ENCODE measurements at places on chromosomes 11 and 22. TPM values are rescaled to one million over a fixed set of nuclear protein-coding genes. Genes with fewer than 3 reads are reported as not detected.

Gene OR5A1
- not detected for total RNA-seq

Gene PHETA2
- 2.2 TPM for total RNA-seq

Gene JHY
- 1.5 TPM for total RNA-seq

Gene CDCA5
- 128 TPM for total RNA-seq

Gene CASP5
- not detected for total RNA-seq

Gene MPPED2
- not detected for total RNA-seq

Gene APOBEC3H
- 34.3 TPM for total RNA-seq

Gene KCNQ1
- 12.2 TPM for total RNA-seq

Gene SHISAL1
- not detected for total RNA-seq

Gene BATF2
- total RNA-seq: not detected

Gene CYTH4
- total RNA-seq: 60.7 TPM

Gene DNAJB7
- not detected for total RNA-seq

Gene C11orf52
- not detected for total RNA-seq

Gene TMEM121B
- total RNA-seq: 0.05 TPM

Gene ACR
- not detected for total RNA-seq

Gene DSCAML1
- 2.5 TPM for total RNA-seq

Gene GRAP2
- 42.4 TPM for total RNA-seq

Gene NCF4
- total RNA-seq: 2.9 TPM

Gene HTR3B
- total RNA-seq: not detected

Gene BIK
- total RNA-seq: 0.98 TPM

Gene DRICH1
- total RNA-seq: 0.19 TPM

Gene ANO5
- not detected for total RNA-seq

Gene MOV10L1
- total RNA-seq: not detected

Data from activated naive CD4-positive, alpha-beta T cell treated with anti-CD3 and anti-CD28 coated beads, Interleukin-2, amount 50 U/mL, for 72 hours (primary cell).